ENCODE measurements at places on chromosomes 16 and 17.

DNA sequence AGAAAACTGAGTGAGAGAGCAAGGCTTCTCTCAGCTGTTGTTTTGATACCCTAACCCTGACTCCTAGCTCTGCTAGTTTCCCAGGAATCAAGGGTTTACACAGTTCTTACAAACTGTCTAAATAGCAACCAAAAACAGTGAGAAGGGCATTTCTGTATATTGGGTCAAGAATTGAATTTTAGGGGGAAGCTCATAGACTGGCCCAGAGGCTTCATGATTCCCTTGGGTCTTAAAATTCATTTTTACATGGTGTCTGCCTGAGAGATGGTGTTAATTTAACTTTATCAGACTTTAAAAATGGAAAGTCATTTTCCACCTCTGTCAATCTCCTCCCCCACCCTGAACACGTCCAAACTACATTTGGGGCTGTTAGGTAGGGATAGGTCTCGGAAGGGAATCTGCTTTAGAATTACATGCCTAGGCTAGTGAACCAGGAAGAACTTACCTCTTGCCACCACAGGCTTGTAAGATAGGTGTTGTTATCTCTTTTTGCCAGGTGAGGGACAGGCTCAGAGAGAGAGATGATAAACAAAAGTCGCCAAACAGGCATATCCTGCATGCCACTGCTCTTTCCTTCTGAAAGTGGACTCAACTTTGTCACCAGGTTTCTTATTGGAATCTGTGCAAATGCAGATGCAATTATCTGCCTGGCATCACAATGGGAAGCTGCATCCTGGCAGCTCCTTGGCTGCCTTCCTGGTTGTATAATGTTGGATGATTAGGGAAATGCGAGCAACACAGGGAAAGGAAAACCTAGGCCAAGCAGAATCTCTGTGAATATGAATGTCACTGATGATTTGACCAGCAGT, 3.1 kb downstream of the PHAF1 start:
- DNase-seq: no peak

GRCh38 chr16:48155926-48156789, at the start of gene ABCC12:
Gene ABCC12, minus strand, starts transcription at chr16:48155993. Its CDS starts 9,569 bp downstream, at chr16:48146424.
- no peak for DNase-seq

DNA sequence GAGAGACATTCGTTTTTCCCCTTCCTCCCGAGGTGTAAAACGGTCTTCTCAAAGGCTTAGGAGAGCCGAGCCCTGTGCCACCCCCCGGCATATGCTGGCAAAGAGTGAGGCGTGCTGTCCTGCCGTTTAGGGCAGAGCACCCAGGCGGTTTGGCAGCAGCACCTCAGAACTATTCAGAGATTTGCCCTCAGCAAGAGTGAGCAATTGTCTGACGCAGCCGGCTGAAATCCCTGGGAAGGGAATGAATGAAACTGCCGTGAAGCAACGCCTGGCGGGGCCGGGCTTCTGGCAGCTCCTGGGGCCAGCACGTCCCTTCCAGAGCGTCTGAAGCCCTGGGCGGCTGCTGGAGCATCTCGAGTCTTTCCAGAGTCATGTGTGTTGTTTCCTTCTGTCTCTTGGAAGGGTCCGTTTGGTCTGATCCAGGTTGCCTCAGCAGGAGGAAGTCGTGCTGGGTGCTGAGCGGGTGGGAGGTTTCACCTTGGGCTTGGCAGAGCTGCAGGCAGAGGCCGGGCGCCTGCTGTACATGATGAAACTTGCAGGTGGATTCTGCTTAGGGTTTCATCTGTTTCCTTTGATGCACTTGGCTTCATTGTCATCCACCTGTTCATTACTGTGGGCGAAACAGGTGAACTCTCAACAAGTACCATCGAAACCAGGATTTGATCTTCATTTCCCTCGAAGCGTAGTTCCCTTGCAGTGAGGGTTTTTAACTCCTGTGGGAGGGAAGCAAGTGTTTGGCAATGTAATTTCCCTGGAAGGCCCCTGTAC, 35.4 kb downstream of the TBCD start:
- no peak for DNase-seq

GRCh38 chr16:77307426-77308162, 108.4 kb downstream of the SYCE1L start:
- DNase-seq: no peak

GRCh38 chr16:88435437-88436355, 17.4 kb upstream of the ZFPM1 start:
- DNase-seq: no peak

DNA sequence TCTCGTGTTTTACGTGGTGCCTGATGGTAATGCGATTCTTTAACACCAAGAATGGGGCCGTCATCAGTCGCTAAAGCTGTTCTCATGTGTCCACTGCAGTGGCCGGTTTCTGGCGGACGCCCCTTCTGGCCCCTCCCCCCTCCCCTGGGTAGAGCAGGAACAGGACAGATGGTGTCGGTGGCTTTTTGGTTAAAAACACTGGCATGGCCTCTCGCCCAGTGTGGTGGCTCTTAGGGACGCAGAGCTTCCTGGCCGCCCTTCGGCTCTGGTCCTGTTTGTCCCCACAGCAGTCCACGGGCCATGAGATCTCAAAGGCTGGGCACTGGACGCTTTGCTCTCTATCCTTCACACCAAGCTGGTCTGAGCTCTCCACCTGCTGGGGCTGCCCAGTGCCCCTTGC, 151.8 kb downstream of the BANP start:
- no peak for DNase-seq

DNA sequence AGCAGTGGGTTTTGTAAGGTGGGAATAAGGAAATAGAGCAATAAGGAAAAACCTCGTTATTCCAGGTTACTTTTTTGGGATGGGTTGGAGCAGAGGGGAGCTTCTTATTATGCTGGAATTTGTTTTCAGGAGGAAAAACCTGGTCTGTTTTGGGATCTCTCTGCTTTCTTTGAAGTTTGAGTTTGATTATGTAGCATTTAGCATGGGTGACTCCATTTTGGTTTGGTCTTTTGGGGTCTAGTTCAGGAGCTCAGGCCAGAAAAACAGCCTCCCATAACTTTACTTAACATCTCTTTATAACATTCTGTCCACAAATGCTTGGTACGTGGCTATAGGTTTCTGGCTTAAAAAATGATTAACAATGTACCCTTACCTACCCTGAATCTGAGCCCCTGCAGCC, 8.5 kb upstream of the ZG16 start:
- DNase-seq: no peak

GRCh38 chr16:51407921-51408320, 256.9 kb upstream of the SALL1 start:
- DNase-seq: no peak

DNA sequence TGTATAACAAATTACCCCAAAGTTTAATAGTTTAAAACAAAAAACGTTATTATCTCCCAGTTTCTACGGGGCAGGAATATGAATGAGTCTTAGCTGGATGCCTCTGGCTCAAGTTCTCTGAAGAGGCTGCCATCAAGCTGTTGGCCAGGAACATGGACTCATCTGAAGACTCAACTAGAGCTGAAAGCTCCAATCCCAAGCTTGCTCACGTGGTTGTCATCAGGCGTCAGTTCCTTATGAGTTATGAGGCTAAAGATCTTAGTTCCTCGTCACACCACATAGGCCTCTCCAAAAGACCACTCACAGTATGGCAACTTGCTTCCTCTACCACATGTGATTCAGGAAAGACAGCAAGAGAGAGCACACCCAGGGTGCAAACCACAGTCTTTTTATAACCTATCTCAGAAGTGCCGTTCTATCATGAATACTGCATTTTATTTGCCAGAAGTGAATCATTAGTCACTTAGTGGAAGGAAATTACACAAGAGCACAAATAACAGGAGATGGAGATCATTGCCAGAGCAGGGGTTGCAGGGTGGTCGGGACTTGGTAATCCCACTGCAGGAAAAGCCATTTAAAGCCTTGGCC, 48.7 kb upstream of the NLK start:
- no peak for DNase-seq

DNA sequence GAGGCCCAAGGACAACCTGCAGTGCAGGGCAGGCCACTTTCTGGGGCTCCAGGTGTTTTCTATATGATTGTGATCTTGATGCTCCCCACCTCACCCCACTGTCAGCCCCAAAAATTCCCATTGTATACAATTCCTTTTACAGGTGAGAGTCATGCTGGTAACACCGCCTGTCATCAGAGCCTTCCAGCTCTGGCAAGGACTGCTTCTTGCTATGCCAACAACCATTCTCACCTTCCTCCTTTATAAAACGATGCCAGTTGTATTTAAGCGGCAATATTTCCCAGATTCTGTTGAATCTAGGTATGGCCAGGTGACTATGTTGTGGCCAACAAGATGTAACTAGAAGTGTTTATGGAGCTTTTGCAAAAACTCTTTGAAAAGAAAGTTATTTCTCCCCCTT, 30.4 kb upstream of the CALB2 start:
- no peak for DNase-seq

DNA sequence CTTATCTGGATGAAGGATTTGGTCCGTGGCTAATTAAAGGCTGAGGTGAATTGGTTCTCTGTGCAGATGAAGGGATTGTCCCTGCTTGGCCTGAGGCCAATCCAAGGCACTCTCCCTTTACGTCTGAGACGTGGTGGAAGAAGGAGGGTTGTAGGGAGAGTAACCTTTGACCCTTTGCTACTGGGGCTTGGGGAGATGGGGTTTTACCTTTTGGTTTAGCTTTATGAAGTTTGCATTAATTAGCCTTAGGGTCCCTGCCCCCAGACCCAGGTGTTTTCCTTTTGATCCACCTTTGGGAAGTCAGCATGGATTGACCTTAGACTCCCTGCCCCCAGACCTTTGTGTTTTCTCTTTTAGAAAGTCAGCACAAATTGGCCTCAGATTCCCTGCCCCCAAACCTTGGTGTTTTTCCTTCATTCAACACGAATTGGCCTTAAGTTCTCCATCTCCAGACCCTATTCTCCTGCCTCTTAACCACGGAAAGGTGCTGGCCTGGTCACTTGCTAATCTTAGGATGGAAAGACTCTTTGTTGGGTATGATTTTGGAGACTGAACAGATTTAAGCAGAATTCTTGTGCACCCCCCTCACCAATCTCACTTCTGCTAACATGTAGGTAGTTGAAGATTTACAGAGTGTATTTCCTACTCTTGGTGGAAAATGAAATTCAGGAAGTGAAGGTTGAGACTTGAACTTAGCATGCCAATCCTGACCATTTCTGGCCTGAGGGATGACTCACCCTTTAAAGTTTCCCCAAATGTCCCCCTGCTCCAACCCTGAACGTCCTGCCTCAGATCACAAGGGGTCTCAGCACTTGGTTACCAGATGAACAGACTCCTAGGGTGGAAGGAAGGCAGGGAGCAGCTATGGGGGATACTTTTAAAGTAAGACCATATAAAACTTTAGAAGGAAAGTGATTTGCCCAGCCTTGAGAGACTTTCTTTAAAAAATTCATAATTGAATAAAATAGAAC, 23.1 kb upstream of the MMD start:
- peak; percentile 13 for DNase-seq

- DNase-seq: no peak
These were observed 79.3 kb downstream of the PRKCB start for GRCh38 chr16:23914946-23915530.

- no peak for DNase-seq
These were observed 132.2 kb upstream of the TNRC6C start for GRCh38 chr17:77826132-77826873.

- no peak for DNase-seq
These were observed 1.5 kb upstream of the CLDN7 start for GRCh38 chr17:7263801-7264078.
